ENCODE measurements at places on chromosomes 4 and X. TPM values are rescaled to one million over a fixed set of nuclear protein-coding genes. Genes with fewer than 3 reads are reported as not detected.

SMR3B gene
- not detected for total RNA-seq

FDCSP gene
- not detected for total RNA-seq

MAGEA10 gene
- total RNA-seq: not detected

CENPVL1 gene
- not detected for total RNA-seq

IL3RA gene
- total RNA-seq: 0.88 TPM

F8A3 gene
- total RNA-seq: 0.88 TPM

GRIA2 gene
- total RNA-seq: under 0.01 TPM

GAGE1 gene
- total RNA-seq: not detected

PRKG2 gene
- total RNA-seq: 0.88 TPM

C4orf50 gene
- total RNA-seq: not detected

PAGE2B gene
- not detected for total RNA-seq

CPE gene
- 6.9 TPM for total RNA-seq

TSPAN7 gene
- total RNA-seq: 0.29 TPM

PAGE2 gene
- not detected for total RNA-seq

NCAPG gene
- 4.0 TPM for total RNA-seq

BEX4 gene
- 13.0 TPM for total RNA-seq

TEX28 gene
- not detected for total RNA-seq

PITX2 gene
- total RNA-seq: 0.36 TPM

TRIM60 gene
- total RNA-seq: not detected

BMP3 gene
- not detected for total RNA-seq

LDOC1 gene
- 4.7 TPM for total RNA-seq

FRAS1 gene
- total RNA-seq: 5.1 TPM

TCEAL7 gene
- 6.5 TPM for total RNA-seq

DCAF8L2 gene
- total RNA-seq: not detected

All from osteoblast (primary cell).